Thoracic aorta (tissue), 2 donors: ENCODE measurements at places on chromosomes 13 and 19.

GRCh38 chr13:41956272-41956671 is 4.6 kb downstream of the VWA8 start:
- DNase-seq: no peak

GRCh38 chr13:48113756-48114130 is 18.8 kb upstream of the MED4 start:
- DNase-seq: no peak

DNA sequence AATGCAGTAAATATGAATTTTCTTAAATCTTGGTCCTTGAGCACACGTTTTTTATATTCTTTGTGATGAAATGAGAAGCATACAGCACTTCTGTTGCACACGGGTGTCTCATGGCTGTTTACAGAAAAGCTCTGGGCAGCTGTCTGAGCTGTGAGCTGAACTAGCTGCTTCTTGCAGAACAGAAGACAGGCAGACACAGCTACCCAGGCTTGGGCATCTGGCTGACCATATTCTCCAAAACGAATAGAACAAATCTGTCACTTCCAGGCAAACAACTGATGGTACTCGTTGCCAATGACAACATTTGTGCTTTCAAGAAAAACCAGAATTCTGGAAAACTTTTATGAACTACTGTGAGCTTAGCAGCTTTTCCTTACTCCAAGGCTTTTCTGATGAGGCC is 16.2 kb downstream of the PCID2 start:
- DNase-seq: no peak

- DNase-seq: no peak
Measured at GRCh38 chr19:49592486-49593232, 1.7 kb downstream of the PRR12 start.

DNA sequence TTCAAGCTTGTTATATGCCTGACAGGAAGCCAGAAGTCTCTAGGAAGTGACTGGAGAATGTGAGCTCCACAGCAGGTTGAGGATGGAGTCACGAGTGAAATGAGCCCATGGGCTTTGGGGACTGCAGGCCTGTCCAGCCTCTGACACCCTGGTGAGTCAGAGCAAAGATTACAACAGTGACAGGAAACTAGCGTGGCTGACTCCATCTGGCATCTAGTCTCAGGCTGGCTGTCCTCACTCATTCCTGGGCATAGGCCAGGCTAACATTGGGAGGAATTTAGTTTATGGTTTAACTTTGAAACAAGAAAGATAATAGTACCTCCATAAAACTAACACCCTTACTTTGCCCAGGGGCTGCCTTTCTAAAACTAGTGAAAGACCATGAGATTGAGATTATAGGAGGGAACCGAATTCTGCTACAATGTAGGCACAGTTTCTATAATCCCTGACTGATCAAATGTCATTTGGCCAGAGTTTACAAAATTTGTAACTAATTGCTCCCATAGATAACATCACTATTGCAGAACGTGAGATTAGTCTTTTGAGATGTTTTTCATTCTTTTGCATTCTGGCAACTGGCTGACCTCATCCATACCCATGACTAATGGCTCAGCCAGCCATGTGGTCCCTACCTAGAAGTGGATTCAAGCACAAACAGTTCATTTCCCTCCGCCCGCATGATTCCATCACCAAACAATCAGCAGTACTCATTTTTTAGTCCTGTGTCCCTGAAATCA is 28.4 kb downstream of the PSG1 start:
- peak; percentile 25 for DNase-seq

- DNase-seq: no peak
Measured at GRCh38 chr19:17949956-17950309, 17.0 kb upstream of the KCNN1 start.

DNA sequence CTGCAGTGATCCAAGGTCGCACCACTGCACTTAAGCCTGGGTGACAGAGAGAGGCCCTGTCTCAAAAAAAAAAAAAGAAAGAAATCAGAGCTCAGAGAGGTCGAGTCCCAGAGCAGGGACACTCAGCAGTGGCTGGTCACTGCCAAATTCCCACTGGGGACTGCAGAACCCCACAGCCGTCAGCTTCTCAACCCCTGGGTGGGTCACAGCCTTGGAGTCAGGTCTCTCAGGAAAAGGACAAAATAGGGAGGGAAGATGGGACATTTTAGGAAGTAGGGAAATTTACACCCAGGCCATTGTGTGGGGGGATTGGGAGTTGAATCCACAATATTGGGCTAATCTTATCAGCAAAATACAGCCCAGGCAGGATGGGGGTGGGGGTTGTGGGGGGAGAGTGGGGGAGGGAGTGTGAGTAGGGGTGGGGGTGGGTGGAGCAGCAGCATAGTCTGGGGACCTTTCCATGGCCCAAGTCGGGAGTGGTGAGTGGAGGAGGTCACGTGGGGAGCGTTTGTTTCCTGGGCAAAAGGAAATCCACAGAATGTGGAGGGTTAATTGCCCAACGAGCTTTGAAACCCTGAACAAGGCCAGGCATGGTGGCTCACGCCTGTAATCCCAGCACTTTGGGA is 5.0 kb upstream of the CCDC194 start:
- no peak for DNase-seq

- DNase-seq: no peak
Measured at GRCh38 chr19:39708594-39708993, 4.3 kb downstream of the LGALS14 start.

DNA sequence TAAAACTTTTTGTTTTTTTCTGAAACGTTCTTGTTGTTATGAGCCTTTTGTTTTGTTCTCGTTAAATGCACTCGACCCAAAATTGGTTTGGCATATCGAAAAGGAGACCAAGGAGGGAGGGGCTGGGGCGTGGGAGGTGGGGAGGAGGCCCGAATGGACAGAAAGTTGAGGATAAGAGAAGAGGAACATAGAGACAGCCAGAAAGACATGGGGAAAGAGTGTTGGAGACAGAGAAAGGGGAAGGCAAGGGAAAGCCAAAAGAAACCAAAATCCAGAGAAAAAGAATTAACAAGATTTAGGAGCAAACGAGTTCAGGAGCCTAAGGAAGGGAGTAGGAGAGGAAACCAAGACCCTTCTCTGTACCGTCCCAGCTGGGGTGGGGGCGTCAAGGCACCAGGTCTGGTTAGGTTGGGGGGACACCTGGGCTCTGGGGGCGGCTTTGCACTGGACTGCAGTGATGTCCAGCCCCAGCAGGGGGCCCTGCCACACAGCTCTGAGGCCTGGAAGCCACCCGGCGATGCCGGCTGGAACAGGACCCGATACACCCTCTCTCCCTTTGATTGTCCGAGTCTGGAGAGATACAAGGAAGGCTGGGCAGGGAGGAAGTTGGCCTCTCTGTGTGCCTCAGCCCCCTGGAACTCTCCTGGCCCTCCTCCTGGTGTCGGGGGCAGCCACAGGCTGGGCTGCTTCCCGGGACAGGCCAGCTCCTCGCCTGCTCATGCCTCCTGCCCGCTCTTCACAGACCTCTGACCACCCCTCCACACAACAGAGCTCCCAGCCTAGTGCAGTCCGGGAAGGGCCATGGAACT is 11.6 kb upstream of the ASF1B start:
- no peak for DNase-seq

DNA sequence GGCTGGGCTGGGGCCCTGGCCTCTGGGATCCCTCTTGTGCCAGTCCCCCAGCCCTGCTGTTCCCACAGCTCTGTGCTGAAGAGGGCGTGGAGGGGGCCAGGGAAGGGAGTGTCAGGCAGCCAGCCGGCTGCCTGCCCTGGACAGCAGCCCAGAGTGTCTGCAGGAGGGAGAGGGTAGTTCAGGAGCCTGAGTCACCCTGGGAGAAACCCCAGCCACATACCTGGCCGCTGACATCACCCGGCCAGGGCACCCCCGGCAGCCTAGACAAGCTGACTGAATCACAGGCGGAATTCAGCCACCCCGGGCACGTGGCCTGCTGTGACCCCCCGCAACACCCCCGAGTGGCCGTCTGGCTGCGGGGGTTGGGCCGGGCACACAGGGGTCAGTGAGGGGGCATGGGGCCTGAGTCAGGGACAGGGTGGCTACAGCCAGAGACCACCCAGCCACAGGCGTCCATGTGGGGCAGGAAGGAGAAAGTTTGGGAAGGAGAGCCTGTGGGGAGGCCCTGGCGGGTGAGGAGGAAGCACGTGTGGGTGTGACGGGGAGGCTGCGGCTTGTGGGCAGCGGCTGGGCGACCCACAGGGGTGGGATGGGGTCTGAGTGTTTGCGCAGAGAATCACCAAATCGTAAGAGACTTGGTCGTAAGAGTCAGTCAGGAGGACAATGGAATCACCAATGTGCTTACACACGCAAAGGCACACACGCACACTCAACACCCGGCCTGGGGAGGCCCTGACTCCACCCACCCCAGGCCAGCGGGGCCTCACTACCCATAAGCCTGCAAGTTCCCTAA is 11.9 kb upstream of the FOSB start:
- peak; percentile 92 for DNase-seq

DNA sequence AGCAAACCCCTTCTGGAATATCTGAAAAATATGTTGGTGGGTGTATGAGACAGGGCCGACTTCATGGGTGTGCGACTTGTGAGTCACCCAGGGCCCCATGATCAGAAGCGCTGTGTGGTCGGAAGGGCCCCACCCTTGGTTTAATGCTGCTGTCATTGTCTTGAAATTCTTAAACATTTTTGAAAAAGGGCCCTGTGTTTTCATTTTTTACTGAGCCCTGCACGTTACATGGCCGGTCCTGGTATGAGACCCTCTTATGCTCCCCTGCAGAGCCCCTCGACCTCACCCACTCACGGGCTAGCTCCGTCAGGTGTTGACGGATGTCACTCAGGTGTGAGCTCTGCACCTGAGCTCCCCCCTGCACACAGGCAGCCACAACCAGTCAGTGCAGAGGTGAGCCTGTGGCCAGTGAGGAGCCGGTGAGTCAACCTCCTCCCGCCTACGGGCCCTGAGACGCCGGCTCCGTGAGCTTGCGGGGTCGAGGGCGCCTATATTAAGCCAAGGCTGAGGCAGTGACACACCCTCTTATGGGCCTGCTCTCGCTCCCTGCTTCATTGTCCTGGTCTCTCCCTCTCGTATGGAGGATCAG is 27.7 kb downstream of the GADD45B start:
- DNase-seq: no peak

DNA sequence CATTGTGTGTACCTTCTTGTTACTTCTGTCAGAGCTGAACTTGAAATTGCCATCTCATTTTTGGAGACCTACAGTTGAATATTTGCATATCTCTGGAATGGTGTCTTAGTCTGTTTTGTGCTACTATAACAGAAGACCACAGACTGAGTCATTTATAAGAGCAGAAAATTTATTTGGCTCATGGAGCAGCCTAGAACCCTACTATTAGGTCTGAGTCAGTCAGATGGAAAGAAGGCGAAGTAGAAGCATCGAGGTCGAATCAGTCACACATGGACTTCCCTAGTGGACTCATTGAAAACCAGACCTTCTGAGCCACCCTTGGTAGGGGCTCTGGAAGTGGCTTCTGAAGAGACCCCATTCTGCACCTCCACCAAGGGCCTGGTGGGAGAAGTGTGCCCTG is 33.9 kb upstream of the TPT1 start:
- no peak for DNase-seq

GRCh38 chr13:36298535-36299068 is 988 bp upstream of the CCDC169 start:
- DNase-seq: no peak

- DNase-seq: no peak
Measured at GRCh38 chr19:2150794-2151338, 500 bp downstream of the AP3D1 start.

GRCh38 chr19:41997851-41998229 is 3.8 kb upstream of the ATP1A3 start:
- no peak for DNase-seq

DNA sequence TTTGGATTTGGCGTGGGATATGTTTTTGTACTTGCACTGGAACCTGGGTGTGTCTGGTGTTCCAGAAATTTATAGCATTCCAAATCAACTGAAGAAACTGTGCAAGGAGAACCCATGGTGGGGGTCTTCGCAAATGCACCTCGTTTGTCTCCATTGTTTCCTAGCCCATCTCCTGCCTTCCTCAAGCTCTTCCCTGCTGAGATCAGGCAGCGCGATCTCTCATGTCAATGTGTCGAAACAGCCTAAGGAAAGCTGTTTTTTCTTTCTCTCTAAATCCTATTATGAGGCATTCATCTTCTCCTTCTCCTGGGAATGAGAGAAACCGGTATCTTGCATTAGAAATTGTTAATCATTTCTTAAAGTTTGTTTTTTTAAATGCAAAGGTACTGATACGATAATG is 131.0 kb downstream of the KLF5 start:
- no peak for DNase-seq

DNA sequence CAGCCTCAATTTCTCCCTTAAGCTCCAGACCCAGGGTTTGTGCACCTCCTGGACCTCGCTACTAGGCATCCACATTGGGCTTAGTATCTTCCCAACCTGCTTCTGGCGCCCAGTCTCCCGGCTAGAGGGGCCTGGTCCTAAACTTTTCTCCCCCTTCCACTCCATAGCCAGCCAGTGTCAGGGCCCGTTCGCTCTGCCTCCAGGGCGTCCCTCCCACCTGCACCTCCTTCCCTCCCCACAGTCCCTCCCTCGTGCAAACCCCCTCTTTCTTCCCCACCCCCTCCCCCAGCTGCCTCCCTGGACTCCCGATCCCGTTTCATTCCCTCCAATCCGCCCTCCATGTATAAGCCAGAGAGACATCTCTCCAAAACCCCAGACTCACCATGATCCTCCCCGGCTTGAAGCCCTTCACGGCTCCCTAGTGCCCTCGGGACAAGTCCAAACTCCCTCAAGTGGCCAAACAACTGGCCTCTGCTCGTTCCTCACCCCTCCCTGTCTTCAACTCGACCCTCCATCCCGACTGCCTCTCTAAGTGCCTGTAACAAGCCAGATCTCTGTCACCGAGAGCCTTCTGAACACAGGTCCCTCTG is 997 bp upstream of the SAMD4B start:
- no peak for DNase-seq

DNA sequence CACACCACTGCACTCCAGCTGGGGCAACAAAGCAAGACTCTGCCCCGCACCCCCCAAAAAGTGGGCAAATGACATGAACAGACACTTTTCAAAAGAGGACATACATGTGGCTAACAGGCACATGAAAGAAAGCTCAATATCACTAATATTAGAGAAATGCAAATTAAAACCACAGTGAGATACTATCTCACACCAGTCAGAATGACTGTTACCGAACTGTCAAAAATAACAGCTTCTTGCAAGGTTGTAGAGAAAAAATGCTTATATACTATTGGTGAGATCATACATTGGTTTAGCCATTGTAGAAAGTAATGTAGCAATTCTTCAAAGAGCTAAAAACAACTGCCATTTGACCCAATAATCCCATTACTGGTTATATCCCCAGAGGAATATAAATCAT is 99.5 kb upstream of the SPATA13 start:
- no peak for DNase-seq

- DNase-seq: no peak
Measured at GRCh38 chr19:13066933-13067807, 35.5 kb downstream of the LYL1 start.

GRCh38 chr19:13748169-13748828 is 16.0 kb upstream of the MRI1 start:
- DNase-seq: no peak
